ENCODE measurements at places on chromosomes 1 and 21.

DNA sequence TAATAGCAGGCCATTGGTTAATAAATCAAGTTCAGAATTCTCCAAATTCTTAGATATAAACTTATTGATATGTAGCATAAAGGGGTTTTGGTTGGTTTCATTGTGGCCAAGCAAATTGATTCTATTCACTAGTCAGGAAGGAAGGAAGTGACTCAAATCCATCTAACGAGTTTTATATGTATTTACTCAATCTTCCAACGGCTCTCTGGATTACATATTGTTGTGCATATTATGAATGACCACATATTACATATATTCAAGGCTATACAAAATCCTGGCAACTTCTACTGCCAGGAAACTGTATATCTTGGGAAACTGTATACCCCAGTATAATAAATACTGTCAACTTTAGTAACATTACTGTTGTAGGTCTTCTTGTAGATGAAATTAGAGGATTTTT lies 20.1 kb upstream of the PDE4B start:
- no peak for DNase-seq

- DNase-seq: no peak
Measured at GRCh38 chr1:236332092-236332758, 50.5 kb upstream of the ERO1B start.

- DNase-seq: no peak
Measured at GRCh38 chr21:36882776-36883175, 83.7 kb downstream of the HLCS start.

DNA sequence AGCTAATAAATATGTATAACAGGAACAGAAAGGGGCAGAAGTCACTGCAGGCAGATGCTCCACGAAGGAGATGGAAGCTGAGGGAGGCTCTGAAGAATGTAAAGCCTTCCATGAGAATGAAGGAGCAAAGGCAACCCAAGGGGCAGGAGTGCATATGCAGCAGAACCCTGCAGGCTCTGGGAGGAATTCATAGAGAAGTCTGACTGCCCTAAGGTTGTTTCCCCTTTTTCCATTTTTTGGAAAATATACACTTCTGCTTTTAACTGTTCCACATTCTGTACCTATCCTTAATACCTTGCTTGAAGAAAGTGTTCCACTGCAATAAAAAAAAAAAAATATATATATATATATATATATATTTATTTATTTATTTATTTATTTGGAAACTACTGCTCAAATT lies 69.6 kb downstream of the CD34 start:
- no peak for DNase-seq

- DNase-seq: peak; percentile 27
Measured at GRCh38 chr1:2433936-2434655, 21.7 kb upstream of the PEX10 start.

DNA sequence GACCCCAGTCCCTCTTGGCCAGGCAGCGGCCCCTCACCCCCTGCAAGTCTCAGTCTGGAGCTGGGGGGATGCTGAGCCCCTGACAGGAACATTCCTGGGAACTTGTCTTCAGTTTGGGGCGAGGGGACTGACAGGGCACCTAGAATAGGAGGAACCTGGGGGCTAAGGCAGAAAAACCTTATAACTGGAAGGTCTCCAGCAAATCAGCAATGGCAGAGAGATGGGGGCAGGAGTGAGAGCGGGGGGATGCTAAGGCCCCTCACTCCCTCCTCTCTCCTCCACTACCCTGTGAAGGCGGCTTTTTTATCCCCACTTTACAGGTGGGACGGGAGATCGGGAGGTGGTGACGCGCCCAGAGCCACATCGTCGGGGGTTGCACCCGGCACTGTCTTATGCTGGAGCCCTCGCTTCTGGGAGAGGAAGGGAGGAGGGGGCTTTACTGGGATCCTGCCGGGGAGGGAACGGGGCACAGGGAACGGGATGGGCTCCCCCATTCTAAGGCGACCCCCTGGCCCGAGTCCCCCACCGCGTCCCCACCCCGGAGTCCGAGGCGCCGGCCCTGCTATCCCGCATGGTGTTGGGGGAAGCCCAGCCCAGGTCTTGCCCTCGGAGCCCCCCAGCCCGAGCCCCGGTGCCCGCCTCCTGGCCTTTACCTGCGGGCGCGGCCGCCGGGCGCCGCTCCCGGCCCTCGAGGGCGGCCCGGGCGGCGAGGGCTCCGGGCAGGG lies 456 bp downstream of the COL8A2 start:
- DNase-seq: no peak

DNA sequence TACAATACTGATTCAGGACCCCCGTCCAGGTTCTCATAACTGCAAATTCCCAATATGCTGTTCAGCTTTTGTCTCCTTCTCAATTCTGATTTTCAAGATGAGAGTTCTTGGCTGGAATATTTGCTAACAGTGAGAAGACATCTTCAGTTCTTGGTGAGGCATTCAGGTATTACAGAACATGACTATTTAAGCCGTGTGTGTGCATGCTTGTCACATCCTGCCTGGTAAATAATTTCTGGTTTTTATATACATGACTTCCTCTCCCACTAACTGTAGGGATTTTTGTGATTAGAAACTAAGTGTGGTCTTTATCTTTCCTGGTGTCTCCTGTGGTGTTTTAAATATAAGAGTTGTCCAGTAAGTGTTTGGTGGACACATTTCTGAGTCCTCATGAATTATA lies 10.2 kb upstream of the SLC19A2 start:
- DNase-seq: no peak

GRCh38 chr1:88662723-88663122 lies 21.4 kb upstream of the PKN2 start:
- no peak for DNase-seq

DNA sequence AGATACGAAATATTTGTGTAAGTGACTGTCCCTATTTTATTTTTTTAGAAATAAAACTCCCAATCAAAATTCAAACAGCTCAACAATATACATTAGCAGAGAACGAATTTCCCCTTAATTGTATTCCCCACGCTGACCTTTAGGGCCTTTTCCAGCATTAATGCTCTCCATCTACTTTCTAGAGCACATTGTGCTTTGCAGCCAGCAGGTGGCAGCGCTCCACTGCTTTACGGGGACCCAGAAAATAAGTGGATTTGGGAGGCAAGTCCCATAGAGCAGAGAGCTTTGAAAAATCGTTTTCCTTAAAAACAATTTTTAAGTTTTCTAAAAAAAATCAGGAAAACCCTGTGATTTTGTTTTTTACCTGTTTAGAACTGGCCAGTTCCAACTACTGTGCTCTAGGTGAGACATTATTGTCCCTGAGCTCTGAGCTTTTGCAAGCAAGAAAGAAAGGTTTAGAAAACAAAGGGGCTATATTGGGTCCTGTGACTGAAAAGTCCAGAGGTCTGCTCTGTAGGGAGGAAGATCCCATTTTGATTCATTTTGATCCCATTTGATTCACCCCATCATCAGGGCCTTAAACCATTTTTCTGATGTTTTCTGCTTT lies 144.4 kb upstream of the ZNF644 start:
- peak; percentile 83 for DNase-seq

DNA sequence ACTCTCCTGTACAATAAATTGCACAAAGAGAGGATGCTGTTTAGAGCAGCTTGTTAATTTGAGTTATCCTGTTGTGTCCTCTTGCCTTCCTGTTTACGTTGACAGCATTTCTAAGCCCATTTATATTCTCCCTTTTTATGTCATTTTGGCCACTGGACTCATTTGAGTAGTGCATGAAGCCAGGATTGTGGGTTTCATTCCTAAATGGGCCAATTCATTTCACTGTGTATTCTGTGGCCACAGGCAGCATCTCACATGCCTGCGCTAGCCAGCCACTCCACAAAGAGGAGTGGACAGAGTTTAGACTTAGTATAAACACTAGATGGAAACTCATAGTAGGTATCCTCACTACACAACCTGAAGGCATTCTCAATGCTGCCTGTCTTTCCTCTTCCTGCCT lies 73.4 kb downstream of the DTL start:
- no peak for DNase-seq

GRCh38 chr1:243345205-243345604 lies 89.4 kb downstream of the SDCCAG8 start:
- DNase-seq: peak; percentile 62

GRCh38 chr1:184199438-184200085 lies 148.0 kb downstream of the TSEN15 start:
- DNase-seq: no peak

- no peak for DNase-seq
Measured at GRCh38 chr21:43818685-43819084, 29.3 kb downstream of the RRP1 start.

- no peak for DNase-seq
Measured at GRCh38 chr1:228077565-228078330, 4.8 kb upstream of the ARF1 start.

DNA sequence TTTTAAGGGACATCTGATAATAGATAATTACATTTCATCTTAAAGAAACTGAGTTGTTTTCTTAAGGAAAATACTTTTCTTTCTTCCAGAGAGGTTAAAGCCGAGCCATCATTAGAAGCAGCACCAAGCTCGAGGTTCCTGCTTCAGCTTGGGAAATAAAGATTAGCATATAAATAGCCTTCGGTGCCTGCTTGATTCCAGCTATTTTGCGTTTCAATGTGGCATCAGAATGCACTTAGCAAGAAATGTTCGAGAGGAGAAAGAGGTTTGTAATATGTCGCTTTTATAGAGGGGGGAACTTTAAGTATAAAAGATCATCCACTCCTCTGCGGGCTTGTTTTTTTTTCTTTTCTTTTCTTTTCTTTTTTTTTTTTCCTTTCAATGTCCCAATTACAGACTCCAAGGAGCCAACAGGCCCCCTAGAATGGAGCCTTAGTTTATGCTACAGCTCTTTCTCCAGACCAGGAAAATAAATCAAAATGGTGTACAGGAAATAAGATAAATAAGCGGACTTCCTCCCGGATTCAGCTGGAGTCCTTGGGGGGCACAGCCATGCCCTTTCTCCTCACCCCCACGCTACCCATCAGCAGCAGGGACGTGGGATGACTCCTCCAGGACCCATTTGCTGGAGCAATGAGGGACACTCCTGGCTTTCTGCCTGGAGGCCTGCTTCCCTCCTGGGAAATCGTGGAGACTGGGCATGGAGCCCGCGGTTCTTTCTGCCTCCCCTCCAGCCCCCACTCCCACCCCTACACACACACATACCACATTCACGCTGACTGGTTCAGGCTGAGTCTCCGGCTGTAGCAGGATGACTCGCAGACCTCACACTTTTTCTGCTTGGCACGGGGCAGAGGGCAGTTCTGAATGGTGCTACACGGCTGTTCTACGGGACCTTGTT lies 131.6 kb downstream of the RRAGC start:
- no peak for DNase-seq

DNA sequence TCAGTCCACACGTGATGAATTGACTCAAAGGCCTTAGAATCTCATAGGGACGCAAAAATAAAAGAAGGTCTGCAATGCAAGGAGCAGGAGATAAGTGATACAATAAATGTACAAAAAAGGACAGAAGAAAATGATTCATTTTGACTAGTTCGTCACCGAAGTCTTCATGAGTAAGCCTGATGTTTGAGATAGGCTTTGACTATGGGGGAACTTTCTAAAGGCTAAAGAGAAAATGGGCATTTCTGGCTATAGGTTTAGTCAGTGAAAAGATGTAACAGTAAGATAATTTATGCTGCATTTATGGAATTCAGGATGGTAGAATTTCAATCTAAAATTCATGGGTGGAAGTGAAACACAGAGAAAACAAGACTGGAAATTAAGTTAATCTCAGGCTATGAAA lies 163.0 kb downstream of the ADGRL4 start:
- no peak for DNase-seq

DNA sequence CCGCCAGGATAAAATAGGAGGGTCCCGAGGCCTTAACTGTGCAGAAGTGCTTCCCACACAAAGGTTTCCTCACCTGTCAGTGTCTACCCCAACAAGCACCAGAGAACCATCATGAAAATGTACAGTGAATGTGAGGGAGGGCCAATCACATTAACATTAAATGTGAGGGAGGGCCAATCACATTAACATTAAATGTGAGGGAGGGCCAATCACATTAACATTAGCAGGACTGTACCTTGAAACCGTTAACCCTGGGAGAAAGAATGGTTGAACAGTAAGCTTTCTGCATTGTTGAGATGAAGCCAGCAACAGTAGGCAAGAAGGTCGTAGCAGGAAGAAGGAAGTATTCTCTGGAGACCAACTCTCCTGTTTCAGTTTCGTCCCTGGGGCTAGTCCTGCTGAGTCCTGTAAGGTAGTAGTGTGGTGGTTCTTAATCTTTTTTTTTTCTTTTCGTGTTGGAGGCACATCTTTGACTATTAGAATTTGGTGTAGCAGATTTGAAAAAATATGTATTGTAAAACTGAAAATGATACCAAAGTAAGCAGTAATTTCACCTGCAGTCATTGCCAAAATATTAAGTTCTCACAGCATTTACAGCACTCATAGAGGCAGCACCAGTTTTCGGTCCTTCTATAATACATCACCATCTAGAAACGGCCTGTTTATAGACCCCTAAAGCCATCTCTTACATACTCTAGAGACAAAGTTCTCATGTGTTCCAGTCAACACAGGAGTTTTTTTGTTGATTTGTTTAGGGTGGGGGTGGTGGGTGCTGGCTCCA lies 98.6 kb upstream of the PPP2R5A start:
- peak; percentile 30 for DNase-seq

GRCh38 chr1:231939118-231939517 lies 312.5 kb downstream of the DISC1 start:
- DNase-seq: no peak

- no peak for DNase-seq
Measured at GRCh38 chr1:235079443-235080296, 49.0 kb downstream of the TOMM20 start.

GRCh38 chr1:2271841-2272655 lies 43.9 kb downstream of the SKI start:
- DNase-seq: no peak

DNA sequence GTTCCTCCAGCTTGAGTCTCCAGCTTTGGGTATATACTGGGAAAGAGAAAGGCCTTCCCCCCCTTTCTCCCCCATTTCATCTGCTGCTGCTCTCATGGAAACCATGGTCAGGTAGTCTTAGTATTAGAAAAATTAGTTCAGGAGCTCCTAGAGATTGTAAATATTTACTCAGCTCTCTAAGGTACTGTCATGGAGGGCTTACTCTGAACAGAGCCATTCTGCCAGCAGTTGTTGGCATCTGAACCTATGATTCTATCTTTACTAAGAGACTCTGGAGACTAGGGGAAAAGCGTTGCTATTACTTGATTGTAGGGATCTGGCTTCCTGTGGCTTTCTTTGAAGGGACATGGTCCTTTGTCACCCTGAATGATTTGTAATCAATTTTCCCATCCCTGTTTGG lies 6.1 kb downstream of the INTS3 start:
- DNase-seq: no peak

DNA sequence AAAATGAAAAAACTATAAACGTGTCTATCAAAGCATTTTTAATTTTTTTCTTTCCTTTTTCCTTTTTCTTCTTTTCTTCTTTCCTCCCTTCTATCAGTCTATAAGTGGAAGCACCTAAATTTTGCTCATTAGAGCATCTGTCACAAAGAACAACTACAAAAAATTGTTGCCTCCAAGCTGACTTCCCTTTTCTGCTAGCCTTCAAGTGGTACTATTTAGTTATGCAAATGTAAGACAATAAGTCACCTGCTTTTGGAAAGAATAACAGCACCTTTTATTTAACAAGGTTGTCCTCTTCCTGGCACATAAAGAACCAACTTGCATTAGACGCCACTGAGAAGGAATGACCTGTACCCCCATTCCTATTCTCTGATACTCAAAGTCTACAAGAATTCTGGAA lies 45.0 kb upstream of the C1orf53 start:
- DNase-seq: peak; percentile 27
